H1 (cell line): ENCODE measurements at places on chromosomes 7 and 10. TPM values are rescaled to one million over a fixed set of nuclear protein-coding genes. Genes with fewer than 3 reads are reported as not detected.

The TSPAN14 gene
- total RNA-seq, result 57.8 and 57.9 TPM in 2 replicates

The SEMA3A gene
- 42.3 and 45.9 TPM in 2 replicates for total RNA-seq

The SH2B2 gene
- 17.5 and 18.7 TPM in 2 replicates for total RNA-seq

DNA sequence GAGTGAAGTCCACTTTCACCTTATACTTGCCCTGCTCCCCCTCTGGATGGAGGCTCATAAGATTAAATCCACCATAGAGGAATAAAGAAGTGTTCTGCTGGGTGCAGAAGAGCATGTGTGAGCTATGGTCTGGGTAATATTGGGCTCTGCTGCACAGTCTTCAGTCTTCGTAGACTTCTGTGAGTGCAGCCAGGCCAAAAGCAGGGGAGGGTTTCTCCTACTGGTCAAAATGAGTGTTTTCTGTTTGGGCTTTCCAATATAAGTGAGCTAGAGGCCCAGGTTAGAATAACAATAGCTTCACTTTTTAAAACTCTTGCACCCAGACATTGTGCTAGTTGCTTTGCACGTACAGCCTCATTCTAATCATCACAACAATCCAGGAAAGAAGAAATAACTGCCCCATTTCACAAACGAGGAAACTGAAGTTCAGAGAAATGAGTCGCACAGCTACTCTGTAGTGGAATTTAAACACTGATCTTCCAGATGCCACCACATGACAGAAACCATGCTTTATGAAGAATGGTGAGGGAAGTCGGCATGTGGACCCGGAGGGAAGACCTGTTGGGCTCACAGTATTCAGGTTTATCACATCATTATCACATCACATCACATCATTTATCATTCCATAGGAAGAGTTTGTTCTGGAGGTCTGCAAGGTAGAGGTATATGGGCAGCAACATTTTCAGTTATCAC lies 23.8 kb upstream of the MSMB start:
- H3K27ac ChIP-seq, result no peak overlapping the region
- no peak overlapping the region for H3K4me3 ChIP-seq
- no peaks in the 10 kb centered on the region for H3K27me3 ChIP-seq
- DNase-seq, result no peak
- H3K36me3 ChIP-seq, result no peaks in the 10 kb centered on the region

GRCh38 chr10:3902809-3903410 lies 117.9 kb upstream of the KLF6 start:
- no peaks in the 10 kb centered on the region for H3K36me3 ChIP-seq
- H3K4me1 ChIP-seq, result no peaks in the 10 kb centered on the region
- no peaks in the 10 kb centered on the region for H3K27me3 ChIP-seq
- no peak for DNase-seq
- no peak overlapping the region for H3K4me3 ChIP-seq
- H3K27ac ChIP-seq, result no peak overlapping the region

GRCh38 chr7:105249216-105249615 lies 139.5 kb downstream of the SRPK2 start:
- no peaks in the 10 kb centered on the region for H3K36me3 ChIP-seq
- no peak overlapping the region for H3K27ac ChIP-seq
- no peak for DNase-seq
- H3K27me3 ChIP-seq, result no peaks in the 10 kb centered on the region
- peaks cover 3% of the 10 kb centered on the region; the same call in 1 of the 2 replicates for H3K4me1 ChIP-seq

GRCh38 chr10:59885430-59886134 lies 20.8 kb downstream of the CCDC6 start:
- no peaks in the 10 kb centered on the region for H3K27me3 ChIP-seq
- no peak overlapping the region for H3K27ac ChIP-seq
- no peak overlapping the region for H3K4me3 ChIP-seq
- H3K4me1 ChIP-seq, result peaks cover 14% of the 10 kb centered on the region; the same call in 1 of the 2 replicates
- peaks cover 5% of the 10 kb centered on the region for H3K36me3 ChIP-seq
